MCF 10A (cell line): ENCODE measurements at places on chromosomes 1 and 21. TPM values are rescaled to one million over a fixed set of nuclear protein-coding genes. Genes with fewer than 3 reads are reported as not detected.

The NASP gene
- 76.4 and 84.6 TPM in 2 replicates for total RNA-seq

The CD1E gene
- not detected in 2 replicates for total RNA-seq

The C8A gene
- not detected in 2 replicates for total RNA-seq

DNA sequence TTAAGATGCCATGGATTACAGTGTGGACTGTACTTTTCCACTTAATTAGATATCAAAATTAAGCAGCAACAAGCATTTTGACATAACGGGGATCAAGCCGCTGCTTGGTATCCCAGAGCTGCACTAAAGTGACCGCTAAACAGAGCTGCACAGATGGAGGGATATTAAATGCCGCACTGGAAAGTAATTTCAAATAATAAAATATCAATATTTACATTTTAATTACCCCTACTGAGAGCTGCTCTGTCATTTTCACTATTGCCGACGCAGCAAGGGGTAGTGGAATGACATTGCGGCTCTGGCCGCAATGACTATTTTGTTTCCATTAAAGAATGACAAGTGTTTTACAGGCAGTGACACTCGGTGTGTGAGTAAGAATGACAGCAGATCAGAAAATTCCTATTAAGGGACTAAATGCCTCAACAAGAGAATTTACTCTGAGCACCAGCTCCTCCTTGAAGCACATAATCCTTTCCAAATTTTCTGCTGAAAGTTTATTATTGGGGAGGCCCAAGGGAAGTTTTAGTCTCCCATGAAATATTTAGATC, 109.1 kb upstream of the USH2A start:
- no peak for DNase-seq
- H3K36me3 ChIP-seq: no peaks in the 10 kb centered on the region
- no peak overlapping the region for H3K27ac ChIP-seq
- H3K27me3 ChIP-seq: peaks cover 51% of the 10 kb centered on the region
- no peak overlapping the region for H3K4me3 ChIP-seq
- H3K4me1 ChIP-seq: peaks cover 7% of the 10 kb centered on the region

GRCh38 chr1:38455829-38456530, 403.6 kb downstream of the RRAGC start:
- peaks cover 23% of the 10 kb centered on the region for H3K27me3 ChIP-seq
- DNase-seq: no peak
- H3K4me1 ChIP-seq: no peaks in the 10 kb centered on the region
- no peak overlapping the region for H3K4me3 ChIP-seq
- H3K36me3 ChIP-seq: no peaks in the 10 kb centered on the region
- no peak overlapping the region for H3K27ac ChIP-seq
